ENCODE measurements at places on chromosomes 12 and 14.

GRCh38 chr14:76812093-76812421 lies 625 bp downstream of the ANGEL1 start:
- peak; percentile 15 for DNase-seq

GRCh38 chr12:54593135-54593534 lies 4.7 kb upstream of the PPP1R1A start:
- peak; percentile 8 for DNase-seq

DNA sequence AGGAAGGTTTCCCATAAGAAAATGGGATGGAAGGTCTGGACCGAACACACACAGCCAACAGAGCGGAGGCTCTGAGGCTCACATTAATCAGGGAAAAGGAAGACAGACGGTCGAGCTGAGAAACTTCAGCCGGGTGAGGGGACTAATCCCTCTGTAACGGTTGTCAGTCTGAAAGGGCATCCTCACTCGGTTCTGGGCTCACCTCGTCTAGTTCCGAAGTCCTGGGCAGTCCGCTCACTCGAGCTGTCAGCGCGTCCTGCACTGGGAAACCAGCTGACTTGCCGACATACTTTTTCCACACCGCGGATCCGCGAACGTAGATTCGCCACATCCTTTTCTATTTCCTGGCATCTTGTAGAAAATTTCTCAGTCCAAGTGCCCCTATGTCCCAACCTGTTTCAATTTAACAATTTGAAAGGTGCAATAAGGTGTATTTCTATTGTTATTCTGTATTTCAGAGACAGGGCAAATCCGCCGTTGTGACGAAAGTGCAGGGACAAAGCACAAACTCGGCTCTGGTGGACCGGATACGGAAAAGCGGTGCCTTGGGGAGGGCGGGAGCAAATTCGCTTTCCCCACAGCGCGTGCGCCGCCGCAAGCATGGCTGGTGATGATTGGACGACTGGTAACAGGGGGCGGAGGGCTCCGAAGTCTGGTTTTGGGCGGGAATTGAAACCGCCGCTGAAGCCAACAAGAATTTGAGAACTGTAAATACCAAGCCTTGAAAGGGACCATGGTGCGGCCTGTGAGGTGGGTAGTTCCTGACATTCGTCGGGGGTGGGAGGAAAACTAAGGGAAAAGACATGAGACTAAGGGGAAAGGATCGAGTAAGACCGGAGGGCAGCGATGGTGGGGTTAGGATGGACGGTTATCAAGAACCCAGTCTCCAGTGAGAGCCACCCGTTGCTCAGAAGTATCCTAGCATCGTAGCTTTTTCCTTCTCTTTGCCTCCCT lies at the start of gene RAD51AP1:
Gene RAD51AP1 (plus strand): TSS at position 684 of the 954 bp plus-strand sequence. CDS start 50 bp downstream, at position 734.
- DNase-seq = peak; percentile 98

DNA sequence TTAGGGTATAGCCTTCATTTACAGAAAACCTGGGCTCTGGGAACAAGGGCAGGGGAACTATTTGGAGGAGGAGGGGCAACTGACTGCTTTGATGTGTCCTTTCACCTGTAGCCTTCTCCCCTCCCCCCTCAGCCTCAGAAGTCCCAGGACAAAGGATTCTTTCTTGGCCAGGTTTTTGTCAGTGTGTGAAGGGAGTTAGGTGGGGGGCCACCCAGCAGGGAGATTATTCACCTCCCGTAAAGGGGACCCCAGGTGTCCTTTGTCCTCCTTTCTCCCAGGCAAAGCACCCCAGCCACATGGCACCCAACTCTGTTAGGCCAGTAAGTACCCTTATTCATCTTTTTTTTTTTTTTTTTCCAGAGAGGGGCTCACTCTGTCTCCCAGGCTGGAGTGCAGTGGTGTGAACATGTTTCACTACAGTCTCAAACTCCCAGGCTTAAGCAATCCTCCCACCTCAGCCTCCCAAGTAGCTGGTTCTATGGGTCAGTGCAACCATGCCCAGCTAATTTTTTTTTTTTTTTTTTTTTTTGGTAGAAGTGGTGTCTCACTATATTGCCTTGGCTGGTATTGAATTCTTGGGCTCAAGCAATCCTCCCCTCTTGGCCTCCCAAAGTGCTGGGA lies 723 bp upstream of the NFE2 start:
- no peak for DNase-seq

DNA sequence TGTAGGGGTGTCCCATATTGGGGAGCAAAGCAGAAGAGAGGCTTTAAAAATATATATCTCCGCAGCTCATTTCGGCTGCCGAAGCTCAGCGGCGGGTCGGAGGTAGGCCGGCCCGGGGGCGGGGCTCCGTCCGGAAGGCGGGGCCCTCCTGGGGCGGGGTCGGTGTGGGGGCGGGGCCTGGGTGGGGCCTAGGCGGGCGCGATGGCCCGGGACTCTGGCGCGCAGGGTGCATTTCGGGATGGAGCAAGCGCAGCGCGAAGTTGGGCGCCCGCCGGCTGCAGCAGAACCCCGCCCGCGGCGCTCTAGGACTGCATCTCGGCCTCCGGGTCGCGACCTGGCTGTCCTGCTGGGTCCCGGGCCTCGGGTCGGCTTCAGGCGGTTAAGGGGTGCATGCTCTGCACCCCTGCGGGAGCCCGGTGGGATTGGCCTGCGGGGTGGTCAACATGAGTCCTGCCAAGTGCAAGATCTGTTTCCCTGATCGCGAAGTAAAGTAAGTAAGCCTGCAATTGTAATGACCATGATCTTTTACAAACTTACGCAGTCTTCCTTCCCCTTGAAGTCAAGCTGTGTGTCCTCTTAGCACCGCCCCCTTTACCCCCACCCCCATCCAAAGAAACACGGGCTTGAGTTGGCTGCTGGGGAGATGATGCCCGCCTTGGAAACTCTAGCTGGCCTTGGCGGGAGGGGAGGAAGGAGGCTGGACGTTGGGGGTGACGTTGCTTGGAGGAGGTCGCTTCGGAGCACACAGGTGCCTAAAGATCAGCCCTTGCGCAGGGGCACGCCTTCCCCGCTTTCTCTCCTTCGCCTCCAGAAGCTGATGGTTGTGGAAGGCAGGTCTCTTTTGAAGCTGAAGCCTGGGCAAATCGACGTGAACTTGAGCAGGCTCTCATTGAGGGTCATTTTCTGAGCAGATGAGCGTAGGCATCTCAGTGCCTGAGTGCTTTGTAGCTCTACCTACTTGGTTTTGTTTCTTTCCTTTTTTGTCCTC lies 38.4 kb downstream of the ACACB start:
- DNase-seq = peak; percentile 71

DNA sequence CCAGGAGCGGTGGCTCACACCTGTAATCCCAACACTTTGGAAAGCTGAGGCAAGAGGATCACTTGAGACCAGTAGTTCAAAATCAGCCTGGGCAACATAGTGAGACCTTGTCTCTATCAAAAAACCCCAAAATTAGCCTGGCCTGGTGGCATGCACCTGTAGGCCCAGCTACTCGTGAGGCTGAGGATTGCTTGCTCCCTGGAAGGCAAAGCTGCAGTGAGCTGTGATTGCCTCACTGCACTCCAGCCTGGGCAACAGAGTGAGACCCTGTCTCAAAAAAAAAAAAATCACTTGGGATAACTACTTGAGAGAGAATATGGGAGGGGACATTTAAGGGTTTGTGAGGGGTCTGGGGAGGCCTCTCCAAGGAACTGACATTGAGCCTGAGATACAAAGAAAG lies 109.0 kb downstream of the GPATCH2L start:
- DNase-seq = no peak

GRCh38 chr12:4220536-4221257 lies 52.9 kb upstream of the CCND2 start:
- no peak for DNase-seq

- no peak for DNase-seq
These were observed 52.9 kb downstream of the LGMN start for GRCh38 chr14:92695562-92695961.

GRCh38 chr12:124938108-124938507 lies 23.7 kb upstream of the UBC start:
- DNase-seq = no peak

DNA sequence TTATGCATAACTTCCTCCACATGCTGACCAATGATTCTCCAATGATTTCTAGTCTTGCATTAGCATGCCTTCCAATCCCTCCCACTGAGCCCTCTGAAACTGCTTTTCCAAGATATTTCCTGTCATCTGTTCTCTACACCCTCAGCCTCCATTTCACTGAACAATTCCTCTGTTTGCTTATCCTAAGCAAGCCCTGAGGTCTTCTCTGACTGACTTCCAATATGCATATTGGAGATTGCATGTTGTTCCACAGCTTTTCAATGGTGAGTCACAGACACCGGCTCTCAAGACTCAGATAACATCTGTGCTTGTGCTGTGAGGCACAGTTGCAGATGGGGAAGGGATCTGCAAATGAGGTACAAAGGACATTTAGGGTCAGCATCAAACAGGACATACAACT lies 141.0 kb downstream of the SLC16A7 start:
- peak; percentile 77 for DNase-seq

DNA sequence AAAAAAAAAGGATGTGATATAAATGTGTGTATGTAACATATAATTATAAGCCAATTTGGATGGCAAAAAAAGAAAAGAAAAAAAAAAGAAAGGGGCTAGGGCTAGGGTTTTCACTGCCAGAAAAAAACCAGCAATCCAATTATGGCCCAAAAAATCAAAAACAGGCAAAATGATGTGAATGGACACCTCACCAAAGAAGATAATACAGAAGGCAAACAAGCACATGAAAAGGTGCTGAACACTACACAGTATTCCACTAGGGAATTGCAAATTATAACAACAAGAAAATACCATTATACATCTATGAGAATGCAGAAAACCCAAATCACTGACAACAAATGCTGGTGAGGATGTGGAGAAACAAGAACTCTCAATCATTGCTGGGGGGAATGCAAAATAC lies 12.1 kb upstream of the MIPOL1 start:
- no peak for DNase-seq

DNA sequence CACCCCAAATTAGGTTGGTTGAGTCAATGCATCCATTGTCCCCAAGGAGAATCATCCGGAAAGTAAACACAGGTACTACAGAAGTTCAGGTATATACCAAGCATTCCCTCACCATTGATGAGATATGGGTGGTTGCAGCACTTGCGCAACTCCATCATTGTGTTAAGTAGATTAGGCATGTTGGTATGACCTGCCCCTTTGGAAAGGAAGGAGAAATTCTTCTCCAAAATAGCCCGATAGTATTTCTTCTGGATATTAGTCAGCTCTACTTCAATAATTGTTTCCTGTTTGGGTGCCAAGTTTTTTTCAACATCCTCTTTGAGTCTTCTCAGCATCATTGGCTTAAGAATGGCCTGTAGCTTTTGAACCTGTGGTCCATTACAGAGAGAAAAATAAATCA lies 21.3 kb upstream of the SUPT16H start:
- peak; percentile 39 for DNase-seq

GRCh38 chr14:95840094-95840700 lies 36.4 kb upstream of the TUNAR start:
- DNase-seq = no peak

DNA sequence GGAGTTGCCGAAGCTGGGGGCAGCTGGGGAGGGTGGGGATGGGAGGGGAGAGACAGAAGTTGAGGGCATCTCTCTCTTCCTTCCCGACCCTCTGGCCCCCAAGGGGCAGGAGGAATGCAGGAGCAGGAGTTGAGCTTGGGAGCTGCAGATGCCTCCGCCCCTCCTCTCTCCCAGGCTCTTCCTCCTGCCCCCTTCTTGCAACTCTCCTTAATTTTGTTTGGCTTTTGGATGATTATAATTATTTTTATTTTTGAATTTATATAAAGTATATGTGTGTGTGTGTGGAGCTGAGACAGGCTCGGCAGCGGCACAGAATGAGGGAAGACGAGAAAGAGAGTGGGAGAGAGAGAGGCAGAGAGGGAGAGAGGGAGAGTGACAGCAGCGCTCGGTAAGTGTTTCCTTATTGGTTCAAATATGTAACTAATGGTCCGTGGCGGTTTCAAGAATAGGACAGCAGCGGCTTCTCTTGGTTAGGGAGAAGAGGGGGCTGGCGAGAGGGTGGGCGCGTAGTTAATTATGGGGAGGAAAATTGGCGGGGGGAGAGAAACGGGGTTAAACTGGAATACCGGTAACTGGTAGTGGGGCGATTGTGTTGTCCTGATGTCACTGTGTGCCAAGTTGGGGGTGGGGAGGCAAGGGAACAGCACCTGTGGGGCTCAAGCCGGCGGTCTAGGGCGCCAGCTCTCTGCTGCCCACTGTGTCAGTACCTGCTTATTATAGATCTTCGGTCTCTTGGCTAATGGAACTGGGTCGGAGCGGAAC lies 8.4 kb downstream of the HOXC8 start:
- no peak for DNase-seq

DNA sequence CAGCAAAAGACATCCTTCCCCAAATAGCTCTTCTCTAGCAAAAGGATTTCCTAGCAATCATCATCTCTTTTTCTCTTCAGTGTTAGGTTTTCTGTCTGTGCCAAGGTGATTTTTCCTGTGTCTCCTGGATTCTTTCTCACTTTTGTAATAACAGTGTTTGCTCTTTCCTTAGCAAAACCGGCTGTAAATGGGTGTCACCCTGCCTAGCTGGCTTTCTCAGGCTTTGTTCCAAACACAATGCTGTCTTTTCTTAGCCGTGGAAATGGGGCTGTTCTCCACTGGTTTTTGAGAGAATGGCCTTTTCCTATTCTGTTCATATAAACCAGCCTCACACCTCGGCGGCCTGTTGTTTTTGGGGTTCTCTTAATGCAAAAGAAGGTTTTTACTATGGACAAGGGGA lies 21.9 kb downstream of the JDP2 start:
- DNase-seq = peak; percentile 14

DNA sequence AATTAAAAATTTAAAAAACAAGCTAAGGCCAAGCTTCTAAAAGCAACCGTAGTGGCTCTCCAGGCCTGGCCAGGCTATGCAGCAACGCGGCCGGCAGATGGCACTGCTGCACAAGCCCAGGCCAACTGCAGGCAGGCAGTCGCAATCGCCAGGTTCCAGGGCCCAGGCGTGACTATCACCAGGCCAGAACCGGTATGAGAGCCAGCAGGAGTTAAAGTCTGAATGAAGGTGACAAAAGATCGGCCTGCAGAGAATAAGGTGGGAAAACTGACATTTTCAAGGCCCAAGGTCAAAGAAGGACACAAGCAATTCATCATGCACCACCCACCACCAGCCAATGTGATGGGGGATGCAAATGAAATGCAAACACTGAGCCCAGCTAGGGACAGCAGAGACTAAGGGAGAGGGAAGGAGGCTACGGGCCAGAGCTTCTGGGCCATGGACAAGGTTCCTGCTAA lies 43.6 kb upstream of the ANO2 start:
- DNase-seq = peak; percentile 81

- DNase-seq = peak; percentile 16
These were observed 442.8 kb downstream of the ZFP36L1 start for GRCh38 chr14:68349900-68350629.

- DNase-seq = peak; percentile 29
These were observed 9.7 kb upstream of the RIC8B start for GRCh38 chr12:106764738-106765137.

DNA sequence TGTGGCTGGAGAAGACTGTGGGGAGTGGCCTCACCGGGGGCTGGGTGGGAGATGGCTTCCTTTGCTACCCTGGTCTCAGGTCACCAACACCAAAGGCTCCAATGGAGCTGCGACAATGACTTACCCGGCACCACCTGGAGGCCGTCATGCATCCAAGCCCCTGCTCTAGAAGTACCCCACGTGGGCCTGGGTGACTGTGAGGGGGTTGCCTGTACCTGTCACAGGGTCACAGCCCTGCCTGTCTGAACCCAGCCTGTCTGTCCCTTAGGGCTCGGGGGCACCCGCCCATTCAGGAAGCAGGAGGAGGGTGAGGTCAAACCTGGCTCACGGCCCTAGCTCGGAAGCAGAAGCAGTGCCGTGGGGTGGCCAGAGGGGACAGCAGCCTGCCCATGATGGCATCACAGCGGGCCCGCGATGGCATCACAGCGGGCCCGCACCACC lies 18.9 kb downstream of the ABCB9 start:
- DNase-seq = no peak
